Activated T-helper 17 cell treated with anti-CD3 and anti-CD28 coated beads, Interleukin-2, amount 50 U/mL, for 72 hours (primary cell): ENCODE measurements at places on chromosomes 16 and 17. TPM values are rescaled to one million over a fixed set of nuclear protein-coding genes. Genes with fewer than 3 reads are reported as not detected.
A peak's percentile ranks its signal among the peaks of the same experiment; 100 is the strongest.

DNA sequence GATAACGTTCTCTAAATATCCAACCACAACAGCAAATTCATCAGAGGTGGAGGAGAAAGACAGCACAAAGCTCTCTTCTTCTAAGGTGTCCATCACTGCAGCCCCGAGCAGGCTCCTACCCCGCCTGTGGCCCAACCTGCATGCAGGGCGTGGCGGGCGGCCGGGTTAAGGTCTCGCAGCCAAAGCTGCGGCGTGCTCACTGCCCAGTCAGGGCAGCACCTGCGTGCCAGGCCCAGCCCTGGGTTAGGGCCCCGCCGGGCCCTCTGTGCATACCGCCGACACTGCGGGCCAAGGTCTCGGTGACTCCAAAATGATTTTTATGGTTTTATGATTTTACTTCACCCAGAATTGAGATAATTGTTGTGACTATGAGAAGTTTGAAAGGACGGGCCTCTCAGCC, 57.8 kb downstream of the FOXK2 start:
- ATAC-seq = no peak

DNA sequence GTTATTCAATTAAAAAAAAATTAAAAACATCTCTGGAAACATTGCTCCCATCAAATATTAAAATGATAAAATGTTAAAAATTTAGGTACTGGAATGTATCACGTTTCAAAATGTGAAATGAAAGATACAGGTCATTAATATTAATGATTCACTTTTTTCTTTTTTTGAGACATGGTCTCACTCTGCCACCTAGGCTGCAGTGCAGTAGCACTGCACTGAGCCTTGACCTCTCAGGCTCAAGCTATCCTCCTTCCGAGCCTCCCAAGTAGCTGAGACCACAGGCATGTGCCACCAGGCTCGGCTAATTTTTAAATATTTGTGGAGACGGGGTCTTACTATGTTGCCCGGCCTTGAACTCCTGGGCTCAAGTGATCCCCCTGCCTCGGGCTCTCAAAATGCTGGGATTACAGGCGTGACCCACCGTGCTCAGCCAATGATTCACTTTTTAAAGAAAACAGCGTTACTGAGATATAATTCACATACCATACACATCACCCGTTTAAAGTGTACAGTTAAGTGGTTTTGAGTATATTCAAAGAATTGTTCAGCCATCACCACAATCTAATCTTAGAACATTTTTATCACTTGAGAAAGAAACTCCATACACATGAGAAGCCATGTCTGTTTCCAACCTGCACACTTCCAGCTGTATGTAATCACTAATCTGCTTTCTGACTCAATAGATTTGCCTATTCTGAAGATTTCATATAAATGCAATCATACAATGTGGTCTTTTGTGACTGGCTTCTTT, 19.1 kb upstream of the NETO2 start:
- no peak for ATAC-seq

DNA sequence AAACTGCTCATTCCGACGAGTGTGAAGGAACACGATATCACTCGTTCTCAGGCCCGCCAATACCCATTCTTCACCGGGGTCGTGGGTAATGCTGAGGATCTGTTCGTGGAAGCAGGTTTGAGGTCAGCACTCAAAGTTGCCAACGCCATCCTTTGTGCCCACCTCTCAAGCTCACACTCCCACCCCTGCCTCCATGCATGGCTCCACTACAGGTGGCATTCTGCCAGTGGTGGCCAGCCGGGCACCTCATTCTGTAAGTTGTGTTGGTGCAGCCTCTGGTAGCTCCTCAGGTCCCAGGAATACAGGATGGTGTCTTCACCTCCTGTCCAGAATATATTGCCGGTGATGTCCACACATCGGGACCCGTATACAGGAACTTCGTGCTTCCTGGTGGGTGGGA, 10.7 kb downstream of the TLE7 start:
- no peak for ATAC-seq

- ATAC-seq = peak; percentile 61
Observed at GRCh38 chr16:29820730-29821642, 724 bp downstream of the MVP start.

GRCh38 chr16:19690196-19690595, 27.8 kb downstream of the KNOP1 start:
- no peak for ATAC-seq

GRCh38 chr16:55282441-55282840, 41.6 kb upstream of the IRX6 start:
- ATAC-seq = no peak

GRCh38 chr16:31707743-31708335, 165.8 kb upstream of the ZNF267 start:
- no peak for ATAC-seq

DNA sequence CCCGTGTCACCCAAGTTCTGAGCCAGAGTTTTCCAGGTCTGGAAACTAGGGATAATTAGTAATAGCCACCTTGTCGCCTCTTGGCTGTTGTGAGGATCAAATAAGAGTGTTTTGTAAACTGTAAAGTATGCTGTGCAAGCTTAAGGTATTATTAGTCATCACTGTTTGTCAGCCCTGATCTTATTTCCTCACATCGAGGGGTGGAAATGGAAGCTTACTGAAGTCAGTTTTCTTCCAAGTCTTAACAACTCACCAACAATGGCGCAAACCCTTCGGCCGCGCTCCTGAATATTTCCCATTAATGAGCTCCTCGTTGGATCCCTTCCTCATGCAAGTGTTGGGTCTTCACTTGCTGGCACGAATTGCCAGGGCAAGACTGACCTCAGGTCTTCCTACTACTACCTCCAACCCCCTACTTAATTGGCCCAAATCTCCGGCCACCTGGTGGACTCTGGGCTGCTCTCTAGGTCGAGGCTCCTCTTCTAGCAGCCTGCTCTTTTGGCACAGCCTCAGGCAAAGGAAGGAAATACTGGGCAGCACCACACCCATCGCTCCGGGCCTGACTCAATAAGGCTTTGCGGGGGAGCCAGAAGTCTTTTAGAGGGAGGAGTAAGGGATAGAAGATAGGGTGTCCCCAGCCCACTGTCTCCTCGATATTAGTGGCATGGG, 885 bp upstream of the SLC35B1 start:
- peak; percentile 40 for ATAC-seq

DNA sequence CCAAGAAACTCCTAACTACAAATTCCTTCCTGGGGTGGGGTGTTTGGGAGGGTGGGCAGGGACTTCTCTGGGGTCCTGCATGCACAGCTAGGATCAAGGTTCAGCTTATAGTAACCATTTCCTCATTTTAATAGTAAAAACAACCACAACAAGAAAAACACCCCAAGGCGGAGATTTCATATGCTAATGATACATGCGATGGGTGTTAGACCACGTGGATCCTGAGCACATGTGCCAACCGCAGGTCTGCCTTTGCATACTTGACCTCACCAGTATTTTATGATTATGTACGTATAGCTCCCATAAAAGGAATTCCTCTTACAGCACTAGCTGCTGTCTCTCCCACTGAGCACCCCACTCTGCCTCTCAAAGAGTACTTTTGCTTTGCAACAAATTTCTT, 1.9 kb downstream of the KRTAP4-11 start:
- ATAC-seq = no peak

DNA sequence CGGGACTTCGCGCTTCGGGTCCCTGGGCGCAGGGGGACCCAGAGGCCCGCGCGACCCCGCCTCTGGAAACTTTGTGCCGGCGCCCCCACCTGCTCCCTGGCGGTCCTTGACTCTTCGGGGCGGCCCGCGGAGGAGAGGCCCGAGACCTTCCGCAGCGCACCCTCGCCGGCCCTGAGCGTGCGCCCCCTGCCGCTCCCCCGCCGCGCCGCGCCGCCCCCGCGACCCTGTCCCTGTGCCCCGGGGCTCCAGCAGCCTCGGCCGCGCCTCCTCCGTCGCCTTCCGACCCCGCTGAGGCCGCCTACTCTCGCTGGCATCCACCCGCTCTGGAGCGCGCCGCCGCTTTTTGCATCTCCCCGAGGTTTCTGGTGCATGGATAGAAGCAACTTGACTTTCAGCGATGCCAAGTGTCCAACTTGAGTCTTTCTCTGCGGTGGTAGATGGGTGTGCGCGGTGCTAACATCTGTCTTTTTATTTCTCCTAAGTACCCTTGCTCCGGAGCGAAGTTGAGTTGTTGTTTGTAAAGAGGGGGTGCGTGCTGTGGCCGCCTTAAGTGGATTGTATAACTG, 414 bp downstream of the DUSP14 start:
- ATAC-seq = peak; percentile 48

- no peak for ATAC-seq
Observed at GRCh38 chr17:76276461-76277299, 11.5 kb downstream of the UBALD2 start.

- no peak for ATAC-seq
Observed at GRCh38 chr16:67539691-67540635, 11.3 kb downstream of the RIPOR1 start.

Gene GP1BA
- total RNA-seq = not detected

Gene CDT1
- 96.6 TPM for total RNA-seq

Gene EFCAB13
- 3.0 TPM for total RNA-seq

Gene PRPSAP1
- total RNA-seq = 24.5 TPM

Gene VTN
- 0.43 TPM for total RNA-seq

Gene AOC3
- 2.2 TPM for total RNA-seq

Gene DPEP3
- total RNA-seq = not detected
